ENCODE measurements at places on chromosomes 4 and X.

DNA sequence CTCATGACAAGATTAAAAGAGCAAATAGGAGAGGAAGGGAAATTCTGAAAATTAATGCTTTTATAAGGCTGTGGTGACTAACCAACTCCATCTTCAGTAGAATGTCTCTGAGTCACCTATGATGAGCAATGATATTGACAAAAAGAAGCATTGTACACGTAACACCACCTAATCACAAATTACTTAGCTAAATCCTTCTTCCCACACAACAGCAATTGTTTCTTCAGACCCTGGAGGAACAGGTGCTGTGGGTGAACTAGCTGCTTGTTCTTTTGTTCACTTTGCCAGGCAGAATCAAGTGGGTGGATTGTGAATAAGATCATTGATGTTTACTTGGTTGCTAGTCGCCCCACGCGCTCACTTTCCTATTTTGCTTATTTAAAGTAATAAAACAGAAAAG, 315.5 kb downstream of the CAMK2D start:
- peak; percentile 29 for DNase-seq

DNA sequence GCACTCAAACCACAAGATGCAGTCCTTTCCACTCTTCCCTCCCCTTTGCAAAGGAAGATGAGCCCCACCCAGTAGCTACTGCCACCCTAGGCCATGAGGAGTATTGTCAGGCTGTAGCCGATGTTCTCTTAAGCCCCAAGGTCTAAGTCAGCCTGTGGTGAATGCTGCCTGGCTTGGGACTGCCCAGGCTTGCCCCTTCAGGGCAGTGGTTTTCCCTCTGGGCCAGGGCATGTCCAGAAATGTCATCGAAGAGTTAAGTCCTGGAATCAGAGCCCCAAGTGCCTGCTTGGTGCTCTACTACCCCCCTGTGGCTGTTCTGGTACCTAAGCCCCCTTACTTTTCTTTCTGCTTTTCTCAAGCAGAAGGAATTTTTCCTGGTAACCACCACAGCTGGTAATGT, 11.8 kb upstream of the PGK1 start:
- no peak for DNase-seq

DNA sequence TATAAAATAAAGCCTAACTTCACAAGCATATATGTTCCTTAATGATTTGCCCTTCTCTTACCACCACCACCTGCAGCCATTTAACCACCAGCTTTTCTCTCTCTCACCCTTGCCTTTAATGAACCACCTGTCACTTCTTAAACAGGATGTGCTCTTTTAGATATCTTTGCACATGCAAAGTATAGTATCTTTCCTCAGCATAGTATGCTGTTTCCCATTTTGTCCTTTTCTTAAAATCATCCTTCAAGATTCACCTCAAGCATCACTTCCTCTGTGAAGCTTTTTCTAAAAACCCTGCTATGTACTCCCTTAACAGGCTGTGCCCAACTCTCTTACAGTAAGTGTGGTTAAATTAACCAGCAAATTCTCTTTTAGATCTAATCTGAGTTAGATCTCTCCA, 8.2 kb upstream of the CNOT6L start:
- no peak for DNase-seq

DNA sequence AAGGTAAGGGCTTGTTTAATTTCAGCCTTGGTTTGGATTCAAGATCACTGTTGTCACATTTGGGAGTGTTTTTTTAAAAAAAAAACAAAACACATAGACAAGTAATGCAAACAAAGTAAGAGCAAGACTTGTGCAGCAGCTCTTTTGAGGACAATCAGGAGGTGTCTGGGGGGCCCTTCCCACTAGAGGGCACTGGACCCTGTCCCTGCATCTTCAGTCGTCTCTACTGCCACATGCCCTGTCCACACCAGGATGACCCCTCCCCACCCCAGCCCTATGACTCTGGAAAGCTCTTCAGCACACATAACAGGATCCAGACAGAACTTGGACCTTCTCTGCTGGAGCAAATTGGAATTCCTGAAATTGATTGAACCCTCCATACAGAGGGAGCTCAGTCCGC, 71.0 kb downstream of the USP46 start:
- no peak for DNase-seq

GRCh38 chrX:39247536-39247935, 446.3 kb downstream of the MID1IP1 start:
- DNase-seq: no peak

GRCh38 chrX:43527801-43528200, 128.3 kb upstream of the MAOA start:
- no peak for DNase-seq

- DNase-seq: no peak
These were observed 24.8 kb upstream of the CYP2U1 start for GRCh38 chr4:107906458-107907100.

DNA sequence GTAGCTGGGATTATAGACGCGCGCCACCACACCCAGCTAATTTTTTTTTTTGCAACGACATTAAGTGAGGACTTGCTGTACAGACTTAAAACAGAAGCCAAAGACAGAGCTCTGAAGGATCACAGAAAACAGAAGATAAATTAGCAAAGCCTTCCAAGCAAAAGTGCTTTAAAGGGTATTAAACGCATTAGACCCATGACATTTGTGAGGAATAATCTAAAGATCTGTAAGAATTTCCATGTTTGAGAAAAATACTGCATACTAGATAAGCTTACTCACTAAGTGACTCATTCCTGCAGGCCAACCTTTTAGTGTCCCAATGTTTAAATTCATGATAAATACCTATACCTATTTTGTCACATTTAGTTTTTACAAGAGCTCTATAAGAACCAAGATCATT, 27.4 kb downstream of the SMARCA1 start:
- DNase-seq: no peak

DNA sequence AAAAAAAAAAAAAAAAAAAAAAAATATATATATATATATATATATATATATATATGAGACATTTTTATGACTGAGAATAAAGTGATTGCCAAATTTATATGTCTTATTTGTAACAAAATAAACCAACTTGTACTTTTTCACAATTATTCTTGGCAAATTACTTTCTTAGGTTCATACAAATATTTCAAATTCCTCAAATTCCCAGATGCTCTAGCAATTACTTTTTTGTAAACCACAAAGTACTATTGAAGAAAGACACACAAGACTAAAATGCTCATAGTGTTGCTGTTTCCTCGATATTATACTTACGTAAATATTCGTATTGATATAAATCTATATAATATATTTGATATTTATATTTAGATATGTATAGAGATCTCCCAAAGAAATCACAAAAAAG, 390.0 kb downstream of the FAT4 start:
- no peak for DNase-seq

GRCh38 chr4:62126064-62126732, 926.1 kb downstream of the ADGRL3 start:
- DNase-seq: no peak

- DNase-seq: no peak
These were observed 116.4 kb downstream of the ANAPC4 start for GRCh38 chr4:25493466-25493865.

GRCh38 chr4:114694770-114695169, 96.2 kb downstream of the UGT8 start:
- DNase-seq: no peak

- DNase-seq: no peak
These were observed 384.4 kb downstream of the RAPGEF2 start for GRCh38 chr4:159487284-159487747.

GRCh38 chr4:61891953-61892352, 691.8 kb downstream of the ADGRL3 start:
- no peak for DNase-seq

DNA sequence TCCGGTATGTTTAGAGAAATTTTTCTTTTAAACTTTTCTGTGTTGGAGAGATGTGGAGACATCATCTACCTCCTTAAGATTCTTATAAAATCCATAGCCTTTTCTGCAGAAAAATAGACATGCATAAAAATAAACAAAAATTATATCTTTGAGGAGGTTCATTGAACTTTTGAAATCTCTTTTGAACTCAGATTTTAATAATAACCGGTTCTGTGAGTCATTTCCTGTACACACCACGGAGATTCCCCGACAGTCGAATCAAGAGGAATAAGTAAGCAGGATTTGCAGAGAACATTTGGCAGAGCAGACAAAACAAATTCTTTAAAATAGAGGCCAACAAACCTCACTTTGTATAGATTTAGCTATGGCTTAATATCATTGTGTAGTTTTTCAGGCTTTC, 918.7 kb upstream of the POU3F4 start:
- DNase-seq: no peak

GRCh38 chrX:16347968-16348670, 180.8 kb downstream of the MAGEB17 start:
- no peak for DNase-seq

DNA sequence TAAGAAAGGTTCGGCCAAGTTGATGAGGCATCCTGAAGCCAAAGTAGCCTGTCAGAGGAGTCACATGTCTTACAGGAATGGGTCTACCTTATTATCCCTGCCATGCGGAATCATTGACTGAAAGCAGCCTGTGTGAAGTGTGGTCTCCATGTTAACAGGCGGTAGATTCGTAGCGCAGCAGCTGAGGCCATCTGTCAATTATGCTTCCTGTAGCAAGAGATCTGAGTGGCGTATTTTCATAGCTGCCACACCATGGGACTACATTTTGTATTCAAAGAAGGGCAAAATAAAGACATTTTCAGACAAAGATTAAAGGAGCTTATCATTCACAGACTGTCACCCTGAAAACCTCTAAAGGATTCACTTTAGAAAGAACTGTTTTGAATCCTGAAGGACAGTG, 11.2 kb upstream of the MED14 start:
- no peak for DNase-seq

DNA sequence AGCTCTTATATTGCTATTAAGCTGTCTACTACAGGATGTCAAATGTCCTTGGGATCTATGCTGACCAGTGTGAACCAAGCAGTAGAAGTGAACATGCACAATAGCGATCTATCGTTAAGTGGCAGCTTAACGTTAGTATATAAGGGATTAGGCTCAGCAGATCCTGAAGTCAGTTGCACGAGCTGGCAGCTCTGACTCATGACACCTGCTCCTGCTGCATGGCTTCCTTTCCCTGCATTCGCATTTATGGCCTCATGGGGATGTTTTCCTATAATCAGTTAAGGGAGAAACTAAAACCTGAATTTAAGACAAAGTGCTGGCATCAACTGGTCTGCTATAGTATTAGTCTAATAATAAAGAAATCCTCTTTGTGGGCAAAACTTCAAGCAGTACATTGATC, 12.7 kb upstream of the MCUB start:
- no peak for DNase-seq

DNA sequence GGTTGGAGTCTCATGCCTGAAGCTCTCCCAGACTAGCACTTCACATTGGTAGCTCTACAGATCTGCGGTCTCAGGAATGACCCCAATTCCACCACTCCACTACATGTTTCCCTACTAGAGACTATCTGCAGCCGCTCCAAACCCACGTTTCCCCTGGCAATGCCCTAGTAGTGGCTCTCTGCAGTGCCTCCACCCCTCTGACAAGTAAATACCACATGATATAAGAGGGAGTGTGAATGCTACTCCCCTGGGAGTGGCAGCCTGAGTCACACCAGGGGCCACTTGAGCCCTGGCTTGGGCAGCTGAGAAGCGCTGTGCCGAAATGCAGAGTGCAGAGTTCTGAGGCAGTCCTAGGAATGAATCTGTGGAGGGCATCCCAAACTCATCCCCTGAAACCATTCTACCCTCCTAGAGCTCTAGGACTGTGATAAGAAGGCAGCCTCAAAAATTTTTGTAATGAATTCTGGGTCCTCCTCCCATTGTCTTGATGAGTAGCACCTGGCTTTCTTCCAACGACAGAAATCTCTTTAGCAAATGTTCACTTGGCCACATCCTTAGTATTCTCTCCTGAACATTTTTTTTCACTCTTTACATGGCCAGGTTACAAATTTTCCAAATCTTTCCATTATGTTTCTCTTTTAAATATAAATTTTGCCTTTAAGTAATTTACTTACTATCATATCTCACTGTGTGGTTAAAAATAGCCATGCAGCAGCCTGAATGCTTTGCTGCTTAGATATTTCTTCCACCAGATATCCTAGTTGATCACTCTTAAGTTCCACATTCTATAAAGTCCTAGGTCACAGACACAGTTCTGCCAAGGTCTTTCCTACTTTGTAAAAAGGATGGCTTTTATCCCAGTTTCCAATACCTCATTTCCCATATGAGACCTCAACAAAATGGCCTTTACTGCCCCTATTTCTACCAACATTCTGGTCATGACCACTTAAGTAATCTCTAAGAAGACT, 160.2 kb upstream of the CPEB2 start:
- no peak for DNase-seq

All from stimulated activated CD4-positive, alpha-beta T cell treated with anti-CD3 and anti-CD28 coated beads, Interleukin-2, amount 100 ng/mL, for 4 hours (primary cell).